Fibroblast of skin of left biceps (primary cell): ENCODE measurements at places on chromosomes 3 and 15.

DNA sequence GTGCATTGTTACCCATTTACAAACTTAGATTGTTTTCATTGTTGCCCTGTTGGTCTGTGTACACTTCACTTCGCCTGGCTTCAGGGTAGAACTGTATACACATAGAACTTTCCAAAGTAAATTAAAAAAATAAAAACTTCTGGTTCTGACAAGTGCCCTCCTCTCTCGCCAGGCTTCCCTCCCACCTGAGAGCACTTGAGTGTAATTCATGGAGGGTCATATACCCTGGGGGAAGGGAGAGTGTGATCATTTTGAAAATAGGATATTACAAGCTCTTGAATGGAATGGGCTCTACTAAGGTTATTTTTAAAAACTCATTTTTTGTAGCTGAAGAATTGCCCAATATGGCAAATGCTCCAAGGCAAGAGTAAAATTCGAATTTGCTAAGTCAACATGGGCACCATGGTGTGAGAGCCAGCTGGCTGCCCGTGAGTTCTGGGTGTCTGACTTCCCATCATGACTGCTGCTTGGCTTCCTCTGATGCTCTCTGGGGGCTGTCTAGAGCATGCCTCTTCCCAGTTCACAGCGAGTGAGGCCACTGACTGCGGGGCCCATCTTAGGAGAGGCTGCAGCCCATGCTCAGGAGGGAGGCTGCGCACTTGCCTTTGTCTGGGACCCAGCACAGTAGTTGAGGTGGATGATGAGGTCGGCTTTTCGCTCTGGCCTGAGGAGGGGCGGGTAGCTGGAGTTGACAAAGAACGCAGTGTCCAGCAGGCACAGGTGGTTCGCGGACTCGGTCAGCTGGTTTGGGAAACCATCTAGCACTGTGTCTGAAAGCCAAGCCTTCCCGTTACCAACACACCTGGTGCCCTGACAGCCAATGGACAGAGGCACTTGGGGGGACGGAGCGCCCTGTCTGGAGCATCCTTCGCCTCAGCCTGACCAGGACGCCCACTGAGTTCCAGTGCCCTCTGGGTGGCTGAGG is 13.1 kb upstream of the EHD4 start:
- no peak for DNase-seq

DNA sequence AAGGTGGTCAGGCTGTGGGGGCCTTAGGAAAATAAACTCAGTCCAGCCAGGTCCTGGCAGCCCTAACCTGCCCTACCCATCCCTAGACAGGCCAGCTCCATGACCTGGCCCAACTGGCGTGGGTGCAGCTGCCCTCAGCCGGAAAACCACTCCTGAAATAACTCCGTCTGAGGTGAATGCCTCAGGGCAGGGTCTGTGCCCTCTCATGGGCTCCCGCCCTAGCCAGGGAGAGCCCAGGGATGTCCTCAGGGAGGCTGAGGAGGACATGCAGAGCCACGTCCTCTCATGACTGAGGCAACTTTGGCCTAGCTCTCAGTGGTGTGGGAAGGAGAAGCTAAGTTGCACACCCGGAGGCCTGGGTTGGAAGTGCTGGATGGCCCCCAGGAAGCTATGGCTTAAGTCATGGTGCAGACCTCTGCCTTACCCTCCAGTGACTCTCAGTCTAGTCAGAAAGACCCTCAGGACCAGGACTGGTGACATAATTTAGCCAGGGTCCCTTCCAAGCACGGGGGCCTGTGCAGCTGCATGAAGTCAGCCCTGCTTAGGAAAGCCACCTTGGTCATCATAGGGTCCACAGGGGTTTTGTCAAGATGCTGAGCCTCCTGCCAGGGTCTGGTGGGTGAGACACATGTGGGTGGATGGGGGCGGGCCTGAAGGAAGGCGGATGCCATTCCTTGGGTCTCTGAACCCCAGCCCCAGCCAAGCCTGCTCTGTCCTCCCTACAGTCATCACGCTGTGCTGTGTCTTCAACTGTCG is 7.4 kb downstream of the TMIE start:
- DNase-seq = no peak

DNA sequence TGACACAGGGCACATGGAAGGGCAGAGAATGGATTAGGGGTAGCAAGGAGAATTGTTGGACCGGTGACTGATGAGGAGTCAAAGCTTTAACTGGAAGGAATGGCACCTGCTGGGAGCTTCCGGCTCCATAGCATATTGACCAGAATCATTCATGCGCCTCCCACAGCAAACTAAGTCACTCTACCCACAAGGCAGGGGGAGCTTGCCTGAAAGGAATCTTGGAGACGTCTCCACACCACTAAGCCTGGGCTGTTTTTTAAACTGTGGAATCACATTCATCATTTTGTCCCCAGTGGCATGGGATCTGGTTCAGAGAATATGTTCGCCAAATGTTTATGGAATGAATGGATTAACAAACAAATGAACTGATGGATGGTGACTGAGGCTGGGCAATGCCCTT is 57.0 kb upstream of the ITGA11 start:
- DNase-seq = no peak

- no peak for DNase-seq
Observed at GRCh38 chr3:188524052-188524451, 370.1 kb downstream of the LPP start.

DNA sequence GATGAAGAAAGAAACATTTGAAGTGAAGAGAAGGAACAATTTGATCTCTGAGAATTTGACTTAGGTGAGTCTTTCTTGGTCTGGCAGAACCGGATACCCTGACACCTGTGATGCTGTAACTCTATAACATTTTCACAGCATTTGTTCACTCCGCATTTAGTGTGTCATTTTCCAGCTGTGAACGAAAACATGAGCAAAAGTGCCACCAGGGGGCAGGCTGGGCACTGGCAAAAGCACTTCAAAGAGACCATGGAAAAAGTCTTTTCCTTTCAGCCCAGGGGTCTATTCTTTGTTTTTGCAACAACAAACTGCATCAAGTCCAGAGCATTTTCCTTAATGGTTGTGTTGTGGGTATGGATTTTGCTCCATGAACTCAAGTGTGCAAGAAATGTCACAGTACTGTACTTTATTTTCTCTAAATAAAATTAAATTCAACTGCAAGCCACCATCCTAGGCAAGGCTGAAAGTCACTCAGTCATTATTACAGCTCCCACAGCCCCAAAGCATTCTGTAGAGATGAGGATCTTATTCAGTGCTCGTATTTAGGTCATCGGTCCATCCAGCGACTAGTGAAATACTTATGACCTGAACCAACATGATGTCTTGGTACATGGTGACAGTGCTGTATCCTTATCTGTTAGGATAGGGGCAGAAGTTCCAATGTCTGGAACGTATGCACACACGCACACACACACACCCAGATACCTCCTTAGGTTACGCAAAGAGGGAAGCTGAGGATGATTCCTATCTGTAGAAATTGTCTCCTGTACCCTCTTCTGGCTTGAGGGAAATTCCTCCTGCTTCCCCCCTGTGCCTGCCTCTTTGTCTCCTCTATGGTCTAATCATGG is 125.5 kb downstream of the GADL1 start:
- DNase-seq = no peak

DNA sequence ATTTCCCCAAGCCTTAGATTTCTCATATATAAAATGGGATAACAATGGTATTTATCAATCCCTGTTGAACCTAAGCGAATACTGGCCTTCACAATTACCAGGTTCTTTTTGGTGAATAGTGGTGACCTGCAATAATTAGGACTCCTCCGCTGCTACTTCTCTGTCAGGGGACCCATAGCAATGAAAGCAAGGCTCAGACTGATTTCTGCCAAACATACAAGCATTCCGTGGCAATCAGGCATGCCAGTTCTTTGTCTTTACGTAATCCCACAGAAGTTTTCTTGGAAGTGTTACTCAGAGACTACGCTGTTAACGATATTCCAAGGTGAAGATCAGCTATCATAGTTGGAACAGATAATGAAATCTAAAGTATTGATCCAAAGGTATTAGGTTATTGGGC is 105.7 kb downstream of the GOLIM4 start:
- DNase-seq = no peak

DNA sequence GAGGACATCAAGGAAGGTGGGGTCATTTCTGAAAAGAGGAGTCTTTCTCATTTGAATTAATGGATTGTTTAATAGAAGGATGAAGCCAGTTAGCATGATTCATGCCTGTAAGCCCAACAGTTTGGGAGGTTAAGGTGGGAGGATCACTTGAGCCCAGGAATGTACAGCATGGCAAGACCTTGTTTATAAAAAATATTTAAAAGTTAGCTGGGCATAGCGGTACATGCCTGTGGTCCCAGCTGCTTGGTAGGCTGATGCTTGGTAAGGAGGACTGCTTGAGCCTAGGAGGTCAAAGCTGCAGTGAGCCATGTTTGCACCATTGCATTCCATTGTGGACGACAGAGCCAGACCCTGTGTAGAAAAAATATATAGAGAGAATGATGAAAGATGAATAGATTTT is 165.5 kb downstream of the ALCAM start:
- DNase-seq = no peak

DNA sequence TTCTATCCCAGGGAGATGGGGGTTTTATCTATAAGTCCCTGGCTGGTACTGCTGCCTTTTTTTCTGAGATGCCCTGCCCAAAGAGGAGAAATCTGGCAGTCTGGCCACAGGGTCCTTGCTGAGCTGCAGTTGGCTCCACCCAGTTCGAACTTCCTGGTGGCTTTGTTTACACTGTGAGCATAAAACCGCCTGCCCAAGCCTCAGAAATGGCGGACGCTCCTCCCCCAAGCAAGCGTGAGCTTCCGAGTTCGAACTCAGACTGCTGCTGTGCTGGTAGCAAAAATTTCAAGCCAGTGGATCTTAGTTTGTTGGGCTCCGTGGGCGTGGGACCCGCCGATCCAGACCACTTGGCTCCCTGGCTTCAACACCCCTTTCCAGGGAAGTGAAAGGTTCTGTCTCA is 126.8 kb upstream of the SUCLG2 start:
- DNase-seq = no peak

- no peak for DNase-seq
Observed at GRCh38 chr15:80264031-80264430, 12.0 kb upstream of the CTXND1 start.

DNA sequence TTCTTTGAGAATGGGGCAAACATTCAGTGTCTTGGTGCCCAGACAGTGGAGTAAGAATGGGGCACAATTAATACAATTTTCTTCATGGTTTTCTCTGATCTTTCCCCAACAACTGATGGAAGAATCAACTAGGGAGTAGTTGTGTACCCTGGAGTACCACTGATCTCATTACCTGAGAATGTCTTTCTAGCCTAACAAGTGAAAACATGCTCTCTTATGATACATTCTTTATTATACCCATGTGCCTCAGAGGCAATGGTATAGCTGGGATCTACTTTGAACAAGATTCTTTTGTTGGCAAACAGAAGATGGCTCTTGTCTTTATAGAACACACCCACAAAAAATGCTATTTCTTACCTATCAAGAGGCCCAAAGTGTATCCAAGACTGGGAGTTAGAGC is 250.6 kb upstream of the CMC1 start:
- no peak for DNase-seq

DNA sequence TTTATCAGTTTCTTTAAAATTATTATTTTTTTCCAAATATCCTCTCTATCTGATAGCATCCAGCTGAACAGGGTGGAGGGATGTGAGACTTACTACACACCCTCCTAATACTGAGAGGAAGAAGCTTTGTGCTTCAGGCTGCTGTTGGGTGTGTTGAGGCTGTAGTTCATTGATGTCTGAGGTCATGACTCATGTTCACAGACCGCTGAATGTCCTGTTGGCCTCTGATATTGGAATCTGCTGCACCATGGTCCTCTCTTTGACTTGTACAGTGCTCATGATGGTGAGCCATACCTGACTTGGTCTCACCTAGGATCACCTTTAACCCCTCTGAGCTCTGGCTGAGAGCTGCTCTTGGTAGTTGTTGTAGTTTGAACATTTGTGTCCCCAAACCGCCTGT is 302.9 kb downstream of the SATB1 start:
- DNase-seq = no peak

- peak; percentile 12 for DNase-seq
Observed at GRCh38 chr3:124510290-124510689, 220.0 kb upstream of the UMPS start.

- DNase-seq = peak; percentile 41
Observed at GRCh38 chr3:120559242-120560061, 36.7 kb upstream of the NDUFB4 start.

DNA sequence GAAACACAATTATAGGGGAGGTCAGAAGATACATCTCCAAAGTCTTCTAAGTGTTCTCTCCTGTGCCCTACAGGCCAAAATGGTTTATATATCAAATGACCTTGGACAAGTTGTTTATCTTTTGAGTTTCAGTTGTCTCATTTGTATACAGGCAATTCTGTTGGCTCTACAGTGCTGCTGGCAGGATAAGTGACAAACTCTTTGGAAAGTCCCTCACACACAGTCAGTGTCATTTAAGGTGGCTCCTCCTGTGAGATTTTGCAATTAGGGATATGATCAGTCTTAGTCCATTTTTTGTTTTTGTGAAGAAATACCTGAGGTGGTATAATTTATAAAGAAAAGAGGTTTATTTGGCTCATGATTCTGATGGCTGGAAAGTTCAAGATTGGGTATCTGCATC is 1035.8 kb upstream of the CFAP20DC start:
- no peak for DNase-seq

GRCh38 chr15:67010898-67011616 is 54.3 kb upstream of the SMAD3 start:
- no peak for DNase-seq

DNA sequence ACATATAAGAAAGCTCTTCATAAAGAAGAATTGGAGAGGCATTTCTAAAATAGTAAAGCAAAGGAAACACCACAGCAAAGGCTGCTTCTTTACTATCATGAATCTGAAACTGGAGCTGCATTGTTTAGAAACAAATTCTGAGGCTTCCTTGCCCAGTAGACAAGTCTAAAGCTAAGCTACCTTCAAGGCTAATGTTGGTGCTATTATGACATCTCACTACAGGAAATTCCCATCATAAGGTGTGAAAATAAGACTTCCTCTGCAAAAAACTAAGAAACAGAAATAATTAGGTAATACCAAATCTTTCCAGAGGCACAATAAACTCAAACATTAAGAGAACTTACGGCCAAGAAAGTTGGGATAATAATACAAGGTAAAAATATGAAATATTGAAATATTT is 89.9 kb upstream of the P3H2 start:
- DNase-seq = no peak

DNA sequence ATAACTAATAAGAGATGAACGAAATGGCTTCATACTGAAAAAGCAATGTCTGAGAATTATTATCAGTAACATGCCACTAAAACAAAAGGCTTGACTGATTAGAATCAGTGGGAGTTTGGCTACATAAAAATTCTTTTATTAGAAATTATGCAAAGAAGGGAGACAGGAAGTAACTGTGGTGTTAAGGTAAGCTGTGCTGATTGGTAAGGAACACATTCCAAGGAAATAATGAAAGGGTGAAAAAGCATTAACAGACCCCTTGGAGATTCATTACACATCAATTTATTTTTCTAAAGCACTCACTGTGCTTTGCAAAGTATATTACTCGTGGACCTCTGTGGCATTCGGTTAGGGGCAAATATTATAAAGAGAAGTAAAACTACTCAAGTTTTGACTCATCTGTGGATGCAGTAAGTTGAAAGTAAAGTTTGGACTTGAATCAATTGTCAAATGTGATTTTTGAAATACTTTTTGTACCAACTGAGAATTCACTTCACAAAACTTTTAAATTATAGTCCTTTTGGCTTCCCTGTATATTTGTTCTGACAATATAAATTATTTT is 176.1 kb upstream of the ZPLD1 start:
- no peak for DNase-seq
